ENCODE measurements at places on chromosomes 6 and 20.

GRCh38 chr20:41279546-41280225 is 37.8 kb downstream of the ZHX3 start:
- DNase-seq, result no peak

DNA sequence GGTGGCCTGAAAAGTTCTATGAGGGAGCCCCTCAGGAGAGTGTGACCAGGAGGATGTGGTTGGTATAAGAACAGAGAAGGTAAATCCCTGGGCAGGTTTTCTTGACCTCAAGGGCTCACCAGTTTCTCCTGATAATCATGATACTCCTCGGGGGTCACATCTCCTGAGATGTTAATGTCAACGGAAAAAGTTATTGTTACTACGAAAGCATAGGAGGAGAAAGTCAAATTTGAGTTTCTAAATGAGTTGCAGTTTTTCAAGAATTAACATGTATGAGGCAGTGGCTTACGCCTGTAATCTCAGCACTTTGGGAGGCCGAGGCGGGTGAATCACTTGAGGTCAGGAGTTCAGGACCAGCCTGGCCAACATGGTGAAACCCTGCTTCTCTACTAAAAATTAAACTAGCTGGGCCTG is 23.4 kb downstream of the MGME1 start:
- DNase-seq, result no peak

GRCh38 chr6:109332748-109333147 is 49.5 kb downstream of the CD164 start:
- DNase-seq, result no peak

GRCh38 chr6:163355426-163355991 is 59.0 kb upstream of the QKI start:
- peak; percentile 78 for DNase-seq

- peak; percentile 78 for DNase-seq
Observed at GRCh38 chr6:169529931-169530751, 171.7 kb downstream of the WDR27 start.

DNA sequence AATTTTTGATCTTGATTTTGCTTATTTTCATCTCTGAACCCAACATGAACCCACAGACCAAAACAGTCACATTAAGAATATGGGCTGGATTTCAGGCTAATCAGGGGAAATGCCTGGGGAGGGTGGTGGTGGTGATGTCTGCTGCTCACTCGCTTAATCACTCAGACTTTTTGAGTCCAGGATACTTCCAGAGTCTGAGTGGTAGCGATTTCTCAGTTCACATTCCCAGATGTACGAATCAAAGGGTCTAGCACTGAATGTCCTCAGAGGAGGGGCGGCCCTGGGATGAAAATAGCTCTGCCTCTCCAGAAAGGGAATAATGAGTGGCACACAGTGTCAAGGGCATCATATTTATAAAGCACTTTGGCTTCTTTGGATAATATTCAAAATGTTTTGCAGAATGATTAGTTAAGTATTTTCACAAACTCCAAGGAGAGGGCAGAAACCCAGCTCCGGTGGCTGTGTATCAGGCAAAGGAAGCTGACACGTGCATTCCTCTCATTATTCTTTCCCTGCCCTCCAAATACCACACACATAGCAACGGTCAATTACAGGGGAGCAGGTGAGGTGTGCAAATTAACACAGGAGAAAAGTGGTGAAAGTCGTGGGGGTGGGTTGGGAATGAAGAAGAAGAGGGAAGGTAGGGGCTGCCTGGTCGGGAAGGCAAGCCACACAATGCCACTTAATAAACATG is 345.2 kb upstream of the RSPO3 start:
- no peak for DNase-seq

GRCh38 chr20:16115911-16116552 is 457.2 kb downstream of the KIF16B start:
- DNase-seq, result no peak

DNA sequence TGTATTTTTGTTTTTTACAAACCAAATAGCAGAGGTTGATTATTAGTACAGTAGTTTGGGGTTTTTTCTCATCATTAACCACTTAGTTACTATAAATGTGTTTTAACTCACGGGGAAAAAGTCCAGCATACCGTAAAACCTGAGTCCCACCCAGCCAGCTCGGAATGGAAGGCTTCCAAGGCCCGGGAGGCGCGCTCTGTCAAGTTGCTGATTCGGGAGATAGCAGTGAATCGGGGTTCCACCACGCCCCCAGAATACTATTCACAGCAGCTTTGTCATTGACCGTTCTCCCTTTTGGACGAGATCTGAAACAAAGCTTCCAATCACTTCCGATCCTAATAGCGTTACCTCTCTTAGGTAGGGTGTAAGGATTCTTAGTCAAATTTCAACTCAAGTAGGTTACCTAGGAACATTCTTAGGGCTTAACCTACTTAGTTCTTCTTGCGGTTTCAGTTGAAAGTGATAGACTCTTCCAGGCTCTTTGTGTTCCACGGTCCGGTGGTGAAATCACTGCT is 232.8 kb upstream of the QKI start:
- DNase-seq, result no peak

- DNase-seq, result no peak
Observed at GRCh38 chr6:106186172-106186571, 100.0 kb downstream of the PRDM1 start.

DNA sequence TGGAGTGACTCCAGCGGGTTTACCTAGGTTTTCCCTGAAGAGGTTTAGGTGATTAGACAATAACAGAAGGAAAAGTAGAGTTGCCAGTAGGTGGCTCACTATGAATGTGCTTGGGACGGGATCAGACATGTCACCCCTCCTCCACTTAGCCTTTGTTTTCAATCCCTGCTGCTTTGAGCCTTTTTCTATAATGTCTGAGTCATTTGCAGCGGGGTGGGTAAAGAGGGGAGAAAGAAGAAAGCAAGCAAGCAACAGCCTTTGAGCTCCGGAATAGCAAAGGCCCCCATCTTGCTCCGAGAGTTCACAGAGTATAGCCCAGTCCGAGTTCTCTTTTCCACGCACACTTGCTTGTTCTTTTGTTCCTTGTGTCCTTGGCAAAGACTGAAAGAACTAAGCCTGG is 129.1 kb downstream of the PACRG start:
- DNase-seq, result peak; percentile 70

- DNase-seq, result no peak
Observed at GRCh38 chr6:105997482-105997881, 88.7 kb upstream of the PRDM1 start.

- peak; percentile 40 for DNase-seq
Observed at GRCh38 chr6:54717849-54718455, 128.6 kb upstream of the FAM83B start.

GRCh38 chr20:4864311-4864752 is 137.0 kb downstream of the SLC23A2 start:
- DNase-seq, result no peak

DNA sequence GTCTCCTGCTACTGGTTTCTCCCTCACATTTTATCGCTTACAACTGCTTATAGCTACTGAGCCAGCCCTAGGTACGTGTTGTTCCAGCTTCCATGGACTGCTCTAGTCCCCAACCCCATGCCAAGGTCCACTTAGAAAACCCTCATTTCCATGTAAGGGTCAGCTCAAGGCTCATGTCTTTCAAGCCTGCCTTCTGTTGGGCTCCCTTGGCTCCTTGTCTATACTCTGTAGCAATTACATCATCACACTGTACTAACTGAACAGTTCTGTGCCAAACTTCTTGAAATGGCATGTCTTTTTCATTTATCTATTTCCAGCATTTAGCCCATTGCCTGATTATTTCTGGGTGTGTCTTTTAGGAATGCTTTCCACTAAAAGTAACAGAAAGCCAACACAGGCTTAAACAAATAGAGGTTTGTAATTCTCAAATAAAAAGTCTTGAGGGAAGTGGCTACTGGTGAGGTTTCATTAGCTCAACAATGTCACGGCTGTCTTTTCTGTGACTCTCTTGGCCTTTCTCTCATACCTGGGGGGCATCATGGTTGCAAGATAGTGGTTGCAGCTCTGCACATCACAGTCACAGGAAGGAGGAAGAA is 317.6 kb downstream of the TPBG start:
- DNase-seq, result no peak

DNA sequence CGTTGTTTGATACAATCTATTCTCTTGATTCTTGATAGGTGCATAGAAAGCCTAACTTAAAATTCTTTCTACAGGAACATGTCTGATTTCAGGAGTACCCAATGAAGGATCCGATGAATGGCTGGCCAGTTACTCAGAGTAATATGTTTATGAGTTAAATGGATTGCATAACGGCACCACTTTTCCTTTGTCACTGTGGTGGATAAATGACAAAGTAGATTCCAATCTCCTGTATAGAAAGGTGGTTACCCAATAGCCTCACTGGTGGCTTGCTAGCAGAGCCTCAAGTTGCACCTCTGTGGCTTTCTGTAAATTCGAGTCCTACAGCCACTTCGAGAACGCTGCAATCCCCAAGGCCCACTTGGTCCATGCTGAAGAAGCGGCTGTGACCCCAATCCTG is 28.4 kb downstream of the LHFPL5 start:
- DNase-seq, result no peak

- peak; percentile 40 for DNase-seq
Observed at GRCh38 chr6:30915591-30915946, 1.5 kb downstream of the VARS2 start.

- DNase-seq, result no peak
Observed at GRCh38 chr20:63033794-63034709, 27.3 kb upstream of the BHLHE23 start.

DNA sequence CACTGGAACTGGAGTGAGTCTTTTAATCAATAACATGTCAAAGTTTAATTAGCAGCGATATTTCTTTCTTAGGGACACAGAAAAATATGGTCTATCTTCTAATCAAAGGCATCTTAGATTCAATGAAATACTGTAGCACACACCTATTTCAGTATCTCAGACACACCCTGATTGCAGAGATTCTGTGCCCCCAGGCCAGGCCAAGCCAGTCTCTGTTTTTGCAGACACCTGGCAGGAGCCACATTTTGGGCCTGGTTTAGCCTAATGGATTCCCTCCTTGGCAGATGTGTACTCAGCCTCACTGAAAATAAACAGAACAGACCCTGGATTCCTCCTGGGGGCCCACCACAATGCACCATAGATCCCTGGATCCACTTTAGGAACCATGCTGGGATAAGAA is 74.8 kb downstream of the LRFN2 start:
- DNase-seq, result no peak

DNA sequence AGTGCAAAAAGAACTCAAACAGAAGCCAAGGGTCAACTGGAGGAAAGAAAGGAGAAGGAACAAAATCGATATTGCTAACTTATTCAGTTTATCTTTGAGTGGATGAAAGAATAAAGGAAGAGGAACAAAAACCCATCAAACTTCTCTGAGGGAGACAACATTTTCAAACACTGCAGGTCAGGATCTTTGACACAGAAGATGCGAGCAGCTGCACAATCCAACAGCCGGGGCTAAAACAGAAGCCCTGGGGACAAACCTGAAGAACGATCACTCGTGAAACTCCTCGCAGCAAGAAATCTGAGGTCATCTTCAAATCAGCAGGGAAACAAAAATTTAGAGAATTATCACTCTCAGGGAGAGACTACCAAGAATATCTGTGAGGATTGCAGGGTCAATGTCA is 14.2 kb downstream of the SLC23A2 start:
- no peak for DNase-seq

DNA sequence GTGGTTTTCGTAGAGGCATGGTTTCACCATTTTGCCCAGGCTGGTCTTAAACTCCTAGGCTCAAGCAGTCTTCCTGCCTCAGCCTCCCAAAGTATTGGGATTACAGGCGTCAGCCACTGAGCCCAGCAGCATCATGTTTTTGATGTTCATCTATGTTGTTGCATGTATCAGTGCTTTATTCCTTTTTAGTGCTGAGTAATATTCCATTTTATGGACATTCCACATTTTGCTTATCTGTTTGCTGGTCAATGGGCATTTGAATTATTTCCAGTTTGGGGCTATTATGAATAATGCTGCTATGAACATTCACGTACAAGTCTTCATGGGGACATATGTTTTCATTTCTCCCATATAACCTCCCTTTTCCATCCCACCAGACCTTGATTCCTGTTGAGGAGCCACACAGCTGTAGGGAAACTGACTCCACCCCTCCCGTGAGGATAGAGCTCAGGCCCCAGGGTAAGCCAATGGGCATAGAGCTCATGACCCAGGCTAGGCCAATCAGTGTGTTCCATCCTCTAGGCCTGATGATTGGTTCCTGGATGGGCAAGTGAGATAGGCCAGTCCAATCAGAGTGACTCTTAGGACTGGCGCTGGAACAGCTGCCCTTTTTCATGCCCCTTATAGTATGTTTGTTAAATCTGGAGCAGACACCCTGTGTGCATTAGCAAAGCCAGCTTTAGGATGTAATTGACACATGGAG is 49.5 kb downstream of the DLGAP4 start:
- no peak for DNase-seq

GRCh38 chr6:146355521-146356100 is 188.0 kb upstream of the RAB32 start:
- DNase-seq, result no peak

DNA sequence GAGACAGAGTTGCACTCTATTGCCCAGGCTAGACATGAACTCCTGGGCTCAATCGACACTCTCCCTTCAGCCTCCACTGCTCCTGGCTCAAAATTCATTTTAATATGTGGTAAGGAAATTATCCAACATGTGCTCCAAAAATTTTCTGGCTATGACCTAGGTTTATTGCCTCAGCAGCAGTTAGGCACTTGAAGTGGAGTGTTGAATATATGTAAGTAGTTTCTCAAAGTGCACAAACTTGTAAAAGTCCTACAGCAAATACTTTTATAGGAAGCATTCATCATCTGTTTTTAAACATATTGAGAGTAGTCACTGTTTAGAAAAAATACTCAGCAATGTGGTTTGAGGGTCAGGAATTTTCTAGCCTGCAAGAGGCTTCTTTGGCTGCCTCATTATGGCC is 13.2 kb downstream of the FILIP1 start:
- no peak for DNase-seq

- DNase-seq, result peak; percentile 26
Observed at GRCh38 chr20:22288957-22289356, 295.4 kb downstream of the FOXA2 start.

DNA sequence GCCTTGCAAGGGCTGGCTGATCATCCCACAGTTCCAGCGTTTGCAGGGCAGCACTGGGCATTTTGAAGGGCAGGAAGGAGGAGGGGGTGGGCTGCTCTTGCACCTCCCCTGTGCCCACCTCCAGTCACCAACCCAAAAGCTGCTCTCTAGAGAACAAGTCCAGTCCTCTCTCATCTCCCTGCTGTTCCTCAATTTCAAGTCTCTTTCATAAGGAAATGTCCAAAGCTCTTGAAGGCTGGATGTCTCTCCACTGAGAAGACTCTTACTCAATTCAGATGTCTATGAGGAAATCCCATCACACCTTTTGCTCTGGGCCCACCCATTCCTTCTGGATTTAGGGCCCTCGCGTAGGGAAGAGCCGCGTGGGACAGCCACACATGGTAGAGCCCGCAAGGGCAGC is 31.7 kb downstream of the WRNIP1 start:
- no peak for DNase-seq

DNA sequence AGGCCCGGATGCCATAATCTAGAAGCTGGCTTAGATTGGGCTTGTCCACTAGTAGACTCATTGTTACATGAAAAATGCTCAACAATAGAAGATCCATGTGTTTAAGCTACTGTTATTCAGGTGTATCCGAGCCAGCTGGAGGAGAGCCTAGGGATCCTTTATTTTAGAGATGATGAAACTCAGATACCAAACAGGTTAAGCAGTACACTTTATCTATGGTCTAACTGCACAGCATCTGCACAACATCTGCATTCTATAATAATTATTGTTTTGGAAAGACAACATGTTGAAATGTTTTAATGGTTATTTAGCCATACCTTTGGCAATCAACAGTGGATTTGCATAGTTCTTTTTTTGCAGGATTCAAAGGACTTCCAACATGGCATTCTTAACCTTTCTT is 134.1 kb downstream of the RFPL4B start:
- no peak for DNase-seq

Measured in femur (tissue), 1 donor.